Activated naive CD4-positive, alpha-beta T cell treated with anti-CD3 and anti-CD28 coated beads for 36 hours (primary cell): ENCODE measurements at places on chromosomes 4 and X. TPM values are rescaled to one million over a fixed set of nuclear protein-coding genes. Genes with fewer than 3 reads are reported as not detected.

SUPT20HL2 gene
- total RNA-seq = not detected

DNA sequence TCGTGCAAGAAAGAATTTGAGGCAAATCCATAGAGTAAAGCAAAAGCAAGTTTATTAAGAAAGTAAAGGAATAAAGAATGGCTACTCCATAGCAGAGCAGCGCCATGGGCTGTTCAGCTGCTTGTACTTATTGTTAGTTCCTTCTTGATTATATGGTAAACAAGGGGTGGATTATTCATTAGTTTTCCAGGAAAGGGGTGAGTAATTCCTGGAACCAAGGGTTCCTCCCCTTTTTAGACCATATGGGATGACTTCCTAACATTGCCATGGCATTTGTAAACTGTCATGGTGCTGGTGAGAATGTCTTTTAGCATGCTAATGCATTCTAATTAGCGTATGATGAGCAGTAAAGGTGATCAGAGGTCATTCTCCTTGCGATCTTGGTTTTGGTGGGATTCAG is 23.5 kb upstream of the CEP135 start:
- no peak for DNase-seq

DNA sequence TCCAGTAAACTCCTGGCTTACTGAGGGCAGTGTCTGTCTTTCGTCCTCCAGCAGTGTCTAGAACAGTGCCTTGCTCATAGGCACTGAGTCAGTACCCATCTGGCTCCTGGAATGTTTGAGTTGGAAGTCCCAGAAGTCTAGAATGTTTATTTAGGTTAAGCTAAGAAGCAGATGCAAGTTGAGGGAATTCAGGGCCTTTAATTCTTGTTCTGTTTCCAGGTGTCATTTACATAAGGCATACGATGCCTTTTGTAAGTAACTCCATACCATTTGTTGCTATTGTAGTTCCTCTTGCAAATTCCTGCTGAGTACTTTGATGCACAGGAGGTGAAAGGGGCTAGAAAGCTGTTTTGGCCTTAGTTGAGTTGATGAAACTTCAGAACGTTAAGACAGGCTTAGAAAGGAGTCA is 22.2 kb downstream of the ARHGAP10 start:
- DNase-seq = no peak

DNA sequence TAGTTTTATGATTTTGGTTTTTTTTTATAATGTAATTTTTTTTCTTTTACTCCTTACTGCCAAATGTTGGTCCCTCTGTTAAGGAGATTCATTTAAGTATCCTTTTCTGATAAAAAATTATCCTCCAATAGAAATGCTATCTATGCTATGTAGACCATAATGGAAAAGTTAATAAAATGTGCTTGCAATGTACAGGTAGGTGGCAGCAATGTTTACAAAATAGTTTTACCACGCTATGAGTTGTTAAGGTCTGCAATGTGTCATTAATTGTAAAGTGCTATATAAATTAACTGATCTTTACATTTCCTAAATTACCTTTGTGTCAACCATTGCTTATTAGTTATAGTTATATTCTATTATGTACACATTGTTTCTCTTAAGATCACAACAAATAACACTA is 3.8 kb upstream of the CENPC start:
- DNase-seq = no peak

GRCh38 chr4:89245459-89245858 is 62.1 kb downstream of the GPRIN3 start:
- no peak for DNase-seq
